Stimulated activated CD8-positive, alpha-beta memory T cell treated with anti-CD3 and anti-CD28 coated beads, Interleukin-4, amount 100 ng/mL, for 1 hour (primary cell): ENCODE measurements at places on chromosomes 12 and 14.

- DNase-seq: no peak
These were observed 214.3 kb downstream of the DPF3 start for GRCh38 chr14:72679536-72680151.

DNA sequence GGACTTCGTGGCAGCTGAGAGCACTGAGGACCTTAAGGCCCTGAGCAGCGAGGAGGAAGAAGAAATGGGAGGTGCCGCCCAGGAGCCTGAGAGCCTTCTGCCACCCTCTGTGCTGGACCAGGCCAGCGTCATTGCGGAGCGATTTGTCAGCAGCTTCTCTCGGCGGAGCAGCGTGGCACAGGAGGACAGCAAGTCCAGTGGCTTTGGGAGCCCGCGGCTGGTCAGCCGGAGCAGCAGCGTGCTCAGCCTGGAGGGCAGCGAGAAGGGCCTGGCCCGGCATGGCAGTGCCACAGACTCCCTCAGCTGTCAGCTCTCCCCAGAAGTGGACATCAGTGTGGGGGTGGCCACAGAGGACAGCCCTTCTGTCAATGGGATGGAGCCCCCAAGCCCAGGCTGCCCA is 37.0 kb downstream of the PLEKHG3 start:
- DNase-seq: no peak

- no peak for DNase-seq
These were observed 711.9 kb upstream of the TMEM132C start for GRCh38 chr12:127555071-127555470.

GRCh38 chr12:46412857-46413256 is 40.3 kb upstream of the SLC38A2 start:
- no peak for DNase-seq

- no peak for DNase-seq
These were observed 265.9 kb upstream of the PRICKLE1 start for GRCh38 chr12:42855362-42855950.

GRCh38 chr12:14913381-14913781 is 25.0 kb downstream of the ERP27 start:
- DNase-seq: no peak

- no peak for DNase-seq
These were observed 20.1 kb upstream of the OR6J1 start for GRCh38 chr14:22664261-22664660.

- no peak for DNase-seq
These were observed 84.6 kb downstream of the WNK1 start for GRCh38 chr12:836952-837351.

DNA sequence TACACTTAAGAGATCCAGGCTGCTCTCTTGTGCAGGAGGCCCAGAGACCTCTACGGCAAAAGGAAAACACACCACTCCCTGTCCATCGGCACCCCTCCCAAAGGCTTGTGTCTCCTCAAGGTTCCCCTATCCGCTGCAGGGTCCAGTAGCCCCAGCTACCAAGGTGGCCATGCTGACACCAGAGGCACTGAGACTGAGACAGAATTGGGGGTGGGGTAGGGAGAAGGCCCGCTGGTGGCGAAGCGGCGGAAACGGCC is 590 bp downstream of the DDIT3 start:
- DNase-seq: no peak

DNA sequence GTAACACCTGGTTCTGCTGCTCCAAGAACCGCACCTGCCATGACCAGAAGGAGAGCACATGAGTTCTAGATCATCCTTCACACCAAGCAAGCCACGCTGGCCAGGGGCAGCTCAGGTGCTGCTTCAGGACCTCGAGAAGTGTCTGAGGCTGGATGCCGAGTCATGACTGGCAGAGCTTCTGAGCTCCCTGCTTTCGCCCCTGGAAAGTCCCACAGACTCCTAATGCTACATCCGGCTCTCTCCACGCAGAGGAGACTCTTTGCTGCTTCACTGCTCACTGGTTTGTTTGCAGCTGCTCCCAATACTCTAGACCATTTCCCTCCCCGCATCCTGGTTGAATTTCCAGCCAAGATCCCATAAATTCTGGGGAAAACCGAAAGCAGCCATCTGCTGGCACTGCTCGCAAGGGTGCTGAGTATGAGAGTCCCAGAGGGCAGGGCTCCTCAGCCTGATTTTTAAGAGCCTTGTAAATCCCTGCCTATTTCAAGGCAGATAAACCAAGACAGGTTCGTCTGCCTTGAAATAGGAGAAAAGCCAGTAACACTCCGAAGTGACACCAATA is 1.4 kb downstream of the KRT2 start:
- DNase-seq: no peak

- no peak for DNase-seq
These were observed 256.7 kb downstream of the ITPR2 start for GRCh38 chr12:26576266-26576665.

GRCh38 chr12:12999271-12999958 is 650 bp downstream of the HEBP1 start:
- DNase-seq: no peak

- DNase-seq: no peak
These were observed 3.4 kb upstream of the ATP2A2 start for GRCh38 chr12:110277530-110278254.

DNA sequence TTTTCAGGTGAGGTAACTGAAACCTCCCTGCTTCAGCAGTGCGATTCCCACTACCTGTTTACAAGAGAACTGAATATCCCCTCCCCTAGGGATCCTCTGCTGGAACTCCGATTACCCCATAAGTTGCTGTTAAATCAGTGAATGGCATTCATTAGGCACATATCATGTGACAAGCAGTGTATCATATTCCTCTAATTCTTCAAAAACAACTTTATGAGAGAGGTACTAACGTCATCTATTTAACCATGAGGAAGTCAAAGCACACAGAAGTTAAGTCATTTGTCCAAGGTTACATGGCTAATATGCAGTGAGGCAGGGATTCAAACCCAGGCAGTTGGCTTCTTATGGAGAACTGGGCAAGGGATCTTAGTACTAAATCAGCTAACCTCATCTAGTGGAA is 43.9 kb upstream of the PCED1B start:
- no peak for DNase-seq

DNA sequence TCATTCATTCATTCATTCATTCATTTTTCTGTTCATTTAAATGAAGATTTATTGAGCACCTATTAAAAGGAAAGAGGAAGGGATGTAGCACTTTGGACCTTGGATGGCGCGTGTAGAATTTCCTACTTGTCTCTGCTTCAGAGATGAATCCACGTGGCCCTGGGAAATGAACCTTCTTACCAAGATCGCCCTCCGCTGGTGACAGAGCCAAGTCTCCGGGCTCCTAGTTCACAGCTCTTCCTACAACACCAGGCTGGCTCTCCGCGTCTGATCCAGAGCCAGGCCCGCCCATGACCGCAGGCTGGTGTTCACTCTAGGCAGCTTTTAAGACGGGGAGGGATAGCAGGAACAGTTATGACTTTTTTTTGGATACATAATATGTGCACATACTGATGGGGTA is 70.9 kb upstream of the PIWIL1 start:
- no peak for DNase-seq

DNA sequence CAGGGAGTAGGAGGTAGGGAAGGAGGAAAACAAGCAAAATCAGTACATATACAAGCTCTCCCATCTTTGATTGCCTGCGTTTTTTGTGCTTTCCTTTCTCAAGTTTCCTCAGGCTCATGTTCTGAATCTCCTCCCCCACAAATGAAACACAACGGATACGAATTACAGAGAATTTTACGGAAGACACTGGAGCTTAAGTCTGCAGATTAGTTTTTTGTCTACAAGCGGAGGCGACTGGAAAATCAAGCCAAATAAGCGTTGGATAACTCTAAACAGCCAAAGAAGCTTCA is 612 bp downstream of the WBP11 start:
- no peak for DNase-seq

DNA sequence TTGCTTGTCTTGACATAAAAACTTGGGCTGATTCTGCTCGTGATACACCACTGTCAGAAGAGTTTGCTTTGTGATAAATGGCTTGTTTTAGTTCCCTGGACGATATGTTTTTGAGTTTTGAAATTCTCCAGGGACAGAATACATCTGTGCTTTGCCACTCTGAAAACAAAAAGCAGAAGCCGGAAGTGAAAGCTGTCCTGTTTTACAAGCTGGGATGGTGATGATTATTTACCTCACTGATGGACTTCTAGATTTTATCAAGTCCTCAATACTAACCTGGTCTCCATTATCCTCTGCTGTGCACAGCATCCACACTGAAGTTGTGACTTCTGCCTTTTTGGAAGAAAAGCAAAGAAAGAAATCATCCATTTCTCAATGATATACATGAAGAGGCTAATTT is 251.6 kb downstream of the TRHDE start:
- no peak for DNase-seq

DNA sequence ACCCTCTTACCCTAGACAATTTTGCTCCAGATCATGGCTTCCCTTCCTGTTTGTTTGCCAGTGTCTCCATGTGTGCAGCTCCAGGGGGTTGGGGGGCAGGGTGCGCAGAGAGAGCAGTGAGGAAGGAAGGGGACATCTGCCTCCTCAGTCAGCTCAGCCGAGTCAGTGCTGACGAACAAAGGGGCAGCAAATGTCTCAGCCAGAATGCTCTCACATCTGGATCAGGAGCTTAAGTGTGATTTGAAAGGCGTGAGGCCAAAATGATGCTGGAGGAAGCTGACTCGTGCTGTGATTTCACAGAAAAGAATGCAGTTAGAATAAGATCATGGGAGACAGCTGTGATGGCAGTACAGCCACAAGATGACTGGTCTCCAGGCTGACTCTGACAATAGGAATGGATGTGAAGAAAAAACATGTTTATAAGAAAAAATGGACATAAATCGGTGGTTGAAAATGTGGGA is 27.1 kb upstream of the CDK17 start:
- no peak for DNase-seq

- DNase-seq: no peak
These were observed 133.7 kb downstream of the ADGRD1 start for GRCh38 chr12:131087302-131087818.

DNA sequence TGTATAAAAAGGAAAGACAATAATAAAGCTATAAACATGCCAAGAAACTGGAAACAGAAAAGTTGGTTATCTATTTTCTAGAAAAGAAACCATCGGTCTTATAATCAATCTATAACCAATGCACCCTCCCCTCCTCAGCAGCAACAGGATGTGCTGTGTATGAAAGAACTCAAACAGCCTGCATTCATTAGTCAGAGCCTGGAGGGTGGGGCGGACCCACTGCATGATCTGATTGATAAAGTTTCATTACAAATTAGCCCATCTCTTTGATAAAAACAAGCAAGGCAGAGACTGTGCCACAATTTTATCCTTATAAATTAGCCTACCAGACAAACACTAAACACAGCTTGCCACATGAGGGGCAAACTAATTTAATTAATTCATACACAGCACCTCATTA is 448.1 kb downstream of the BCAT1 start:
- DNase-seq: no peak

DNA sequence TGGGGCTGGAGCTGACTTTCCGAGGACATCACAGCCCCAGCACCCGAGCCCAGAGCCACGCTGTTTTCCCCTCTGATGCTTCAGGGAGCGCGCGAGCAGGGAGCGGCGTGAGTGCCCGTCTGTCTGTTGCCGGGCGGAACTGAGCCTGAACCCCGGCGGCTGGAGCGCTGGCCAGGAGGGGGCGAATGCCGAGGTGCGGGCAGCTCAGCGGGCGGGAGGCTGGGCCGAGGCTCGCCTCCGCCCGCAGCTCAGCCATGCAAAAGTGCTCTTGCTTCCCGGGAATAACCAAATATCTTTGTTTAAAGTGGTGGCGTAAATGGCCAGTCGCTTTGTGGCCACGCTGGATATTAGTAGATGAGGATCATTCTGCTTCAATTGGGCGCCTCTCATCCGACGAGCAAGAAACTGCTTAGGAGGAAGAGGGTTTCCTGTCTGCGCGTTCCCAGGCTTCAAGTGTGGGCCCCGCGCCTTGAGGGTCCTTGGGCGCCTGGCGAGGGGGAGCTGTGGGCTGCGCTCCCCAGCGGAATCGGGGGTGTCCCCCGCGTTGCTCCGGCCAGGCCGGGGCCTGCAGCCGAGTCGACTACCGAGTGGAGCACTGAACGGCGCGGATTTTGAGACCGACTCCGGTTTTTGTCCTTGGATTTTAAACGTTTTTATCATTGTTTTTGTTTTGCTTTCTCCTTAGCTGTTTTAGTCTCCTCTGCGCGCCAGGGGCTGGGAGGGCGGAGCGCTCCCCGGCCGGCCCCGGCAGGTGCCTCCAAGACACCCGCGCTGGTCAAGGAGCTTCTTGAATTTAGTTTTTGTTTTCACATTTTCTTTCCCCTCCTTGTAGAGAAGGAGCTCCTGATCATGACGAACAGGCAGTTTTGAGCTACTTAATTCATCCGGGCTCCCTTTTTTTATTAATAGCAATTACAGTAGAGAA is 831 bp upstream of the NKX2-1 start:
- DNase-seq: no peak

GRCh38 chr14:35571598-35571997 is 37.6 kb downstream of the INSM2 start:
- no peak for DNase-seq

DNA sequence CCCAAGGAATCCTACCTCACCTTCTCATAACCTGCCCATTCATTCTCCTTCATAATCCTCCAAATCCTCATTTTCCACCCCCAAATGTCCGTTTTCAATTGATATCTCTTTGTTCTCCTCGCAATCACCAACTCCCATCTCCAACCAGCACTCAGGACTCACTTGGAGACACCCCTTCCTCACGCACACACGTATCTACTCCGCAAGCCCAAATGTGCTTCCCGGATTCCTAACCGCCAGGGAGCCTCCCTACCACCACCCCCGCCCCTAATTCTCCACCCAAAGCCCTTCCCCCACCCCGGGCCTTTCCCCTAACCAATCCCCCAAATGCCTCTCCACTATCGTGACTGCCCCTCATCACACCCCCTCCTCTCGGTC is 304 bp downstream of the KCTD10 start:
- DNase-seq: no peak

GRCh38 chr12:50923361-50924130 is 28.8 kb upstream of the HIGD1C start:
- DNase-seq: no peak

- DNase-seq: no peak
These were observed 1505.3 kb downstream of the AACS start for GRCh38 chr12:126570566-126570965.

DNA sequence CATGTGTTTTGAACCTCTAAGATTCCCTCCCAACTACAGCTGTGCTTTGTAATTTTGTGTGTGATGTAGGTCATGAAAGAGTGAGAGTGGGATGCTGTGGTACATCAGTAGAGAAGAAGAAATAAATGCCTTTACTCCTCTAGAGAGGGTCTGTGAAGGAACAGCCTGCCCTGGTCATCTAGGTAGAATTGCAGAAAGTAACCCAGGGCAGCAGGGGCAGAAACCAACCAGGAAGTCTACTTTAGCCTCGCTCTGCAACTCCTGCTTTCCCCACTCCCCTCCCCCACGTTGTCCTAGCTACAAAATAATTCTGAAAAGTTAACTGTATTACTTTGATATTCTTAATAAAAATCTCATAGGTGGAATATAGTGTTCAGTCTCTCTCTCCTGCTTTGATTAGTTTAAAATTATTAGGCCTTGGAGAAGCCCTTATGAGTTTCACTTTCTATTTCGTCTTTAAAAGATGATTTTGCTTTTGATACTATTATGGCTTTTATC is 7.5 kb downstream of the TBK1 start:
- no peak for DNase-seq

GRCh38 chr12:128754275-128754674 is 69.5 kb downstream of the SLC15A4 start:
- DNase-seq: no peak
